Bronchial smooth muscle cell (primary cell): ENCODE measurements at places on chromosomes 12 and 14. TPM values are rescaled to one million over a fixed set of nuclear protein-coding genes. Genes with fewer than 3 reads are reported as not detected.

Gene FAIM2
- 3.3 and 8.2 TPM in 2 replicates for total RNA-seq

Gene ATG2B
- total RNA-seq = 23.8 and 33.1 TPM in 2 replicates

Gene FLRT2
- total RNA-seq = 0.77 and 9.3 TPM in 2 replicates

Gene CD69
- not detected in 2 replicates for total RNA-seq

Gene PRKCH
- total RNA-seq = 3.2 and 4.1 TPM in 2 replicates

Gene JPH4
- under 0.01 TPM in 1 of 2 replicates, not detected in the other for total RNA-seq
